ENCODE measurements at places on chromosomes 13 and 19. TPM values are rescaled to one million over a fixed set of nuclear protein-coding genes. Genes with fewer than 3 reads are reported as not detected.

OR4F17 gene
- total RNA-seq = not detected

SWSAP1 gene
- total RNA-seq = 2.0 TPM

DNA sequence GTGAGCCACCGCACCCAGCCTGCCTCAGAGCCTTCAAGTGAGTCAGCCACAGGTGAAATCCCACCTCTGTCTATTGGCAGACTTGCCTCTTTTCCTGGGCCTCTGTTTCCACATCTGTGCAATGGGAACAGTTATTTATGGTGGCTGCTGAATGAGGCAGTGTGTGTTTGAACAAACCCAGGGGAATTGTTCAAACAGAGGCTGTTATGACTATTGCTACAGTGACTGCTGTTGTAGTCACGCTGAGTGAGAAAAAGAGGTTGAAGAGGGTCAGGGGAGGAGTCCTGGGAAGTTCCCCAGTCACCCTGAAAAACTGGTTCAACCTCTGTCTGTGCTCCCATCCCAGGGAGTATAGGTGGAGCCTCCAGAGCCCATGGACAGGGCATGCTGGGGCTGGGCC is at the start of gene CEACAM19:
CEACAM19 (plus strand) TSS at position 83 of the 400 bp plus-strand sequence. CDS start 450 bp downstream, outside the sequence.
- DNase-seq = no peak

DNA sequence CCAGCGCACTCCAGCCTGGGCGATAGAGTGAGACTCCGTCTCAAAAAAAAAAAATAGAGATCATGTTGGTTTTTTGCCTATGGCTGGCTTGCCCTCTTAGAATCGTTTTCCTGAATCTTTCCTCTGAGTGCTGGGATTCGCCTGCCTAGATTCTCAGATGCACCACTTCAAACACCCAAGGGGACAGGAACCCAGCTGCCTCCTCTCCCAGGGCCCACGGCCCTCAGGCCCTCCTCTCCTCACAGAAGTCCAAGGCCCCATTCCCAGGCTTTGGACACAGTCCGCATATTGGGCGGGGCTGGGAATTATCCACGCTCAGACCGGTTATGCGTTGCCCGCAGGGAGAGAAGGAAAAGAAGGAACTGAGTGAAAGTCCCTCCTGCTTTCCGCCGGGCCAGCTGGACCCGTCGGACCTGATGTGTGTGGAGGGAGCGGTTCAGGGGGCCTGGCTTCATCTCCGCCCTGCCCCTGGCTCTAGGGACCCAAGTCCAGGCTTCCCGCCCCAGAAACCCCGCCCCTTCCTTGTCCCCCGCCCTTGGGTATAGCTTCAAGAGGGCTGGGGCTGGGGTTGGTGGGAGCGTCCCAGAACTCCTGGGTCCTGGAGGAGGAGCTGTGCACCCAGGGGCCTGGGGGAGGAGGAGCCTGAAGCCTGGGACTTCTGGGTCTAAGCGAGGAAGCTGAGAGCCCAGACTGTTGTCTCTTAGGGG is 5.8 kb downstream of the PPFIA3 start:
- no peak for DNase-seq

GRCh38 chr13:70087247-70087646 is 20.4 kb upstream of the ATXN8OS start:
- DNase-seq = no peak

DNA sequence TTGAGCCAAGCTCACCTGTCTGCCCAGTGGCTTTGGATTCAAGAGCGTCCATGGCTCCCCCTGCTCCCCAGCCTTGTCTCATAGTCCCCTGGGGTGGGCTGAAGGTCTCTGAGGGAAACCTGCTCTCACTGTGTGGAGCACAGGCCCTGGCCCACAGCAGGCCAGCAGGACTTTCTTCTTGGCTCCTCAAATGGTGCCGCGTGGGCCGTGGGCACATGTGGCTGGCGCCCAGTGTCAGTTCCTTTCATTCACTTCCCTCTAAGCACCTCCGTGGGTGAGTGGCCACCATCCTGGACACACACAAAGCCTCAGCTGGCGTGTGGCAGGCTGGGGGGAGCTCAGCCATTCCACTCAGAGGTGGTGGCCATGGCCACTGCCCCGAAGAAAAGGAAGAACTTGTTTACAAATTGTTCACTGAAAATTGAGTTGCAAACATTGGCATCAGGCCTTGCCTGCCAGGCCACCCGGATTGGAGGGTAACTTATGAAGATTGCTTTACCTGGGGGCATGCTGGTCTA is 53.1 kb downstream of the C1QTNF9 start:
- DNase-seq = no peak

DNA sequence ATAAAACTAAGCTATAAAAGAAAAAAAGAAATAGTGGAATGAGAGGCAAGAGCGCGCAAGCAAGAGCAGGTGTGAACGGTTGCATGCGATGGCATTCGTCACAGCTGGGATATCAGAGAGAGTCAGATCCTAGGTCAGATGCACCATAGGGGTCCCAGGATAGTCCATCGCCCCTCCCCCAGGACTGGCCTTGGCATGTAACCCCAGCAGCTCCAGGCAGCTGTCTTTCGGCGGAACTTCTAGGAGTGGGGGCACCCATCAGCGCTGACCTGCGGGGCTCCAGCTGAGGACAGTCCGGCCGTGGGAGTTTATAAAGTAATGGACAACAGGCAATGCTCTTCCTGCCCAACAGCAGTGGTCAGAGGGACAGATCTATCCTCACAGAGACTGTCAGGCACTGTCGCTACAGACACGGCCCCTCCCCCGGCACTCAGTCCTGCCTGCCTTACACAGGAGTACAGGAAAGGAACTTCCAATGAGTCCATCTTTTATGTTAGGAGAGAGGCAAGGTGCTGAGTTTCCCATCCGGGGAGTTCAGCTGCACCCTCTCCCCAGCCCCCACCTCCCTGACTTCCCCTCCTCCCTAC is 1.4 kb downstream of the SIAH3 start:
- no peak for DNase-seq

DNA sequence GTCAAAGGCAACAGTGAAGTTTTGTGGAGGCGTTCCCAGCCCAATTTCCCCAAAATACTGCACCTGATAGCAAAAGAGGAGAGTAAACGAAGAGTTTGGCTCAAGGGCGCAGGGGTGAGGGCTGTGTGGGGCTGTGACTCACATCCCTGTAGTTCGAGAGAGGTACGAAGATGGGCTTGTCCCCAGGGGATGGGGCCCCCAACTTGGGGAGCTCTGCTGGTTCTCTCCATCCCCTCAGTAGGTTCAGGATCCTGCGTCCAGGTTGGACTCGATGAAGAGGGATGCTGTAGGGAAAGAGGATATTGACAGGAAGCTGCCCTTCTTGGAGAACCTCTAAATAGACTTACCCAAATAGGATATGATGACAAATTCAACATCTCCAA is 3.4 kb downstream of the NAPSA start:
- DNase-seq = no peak

DNA sequence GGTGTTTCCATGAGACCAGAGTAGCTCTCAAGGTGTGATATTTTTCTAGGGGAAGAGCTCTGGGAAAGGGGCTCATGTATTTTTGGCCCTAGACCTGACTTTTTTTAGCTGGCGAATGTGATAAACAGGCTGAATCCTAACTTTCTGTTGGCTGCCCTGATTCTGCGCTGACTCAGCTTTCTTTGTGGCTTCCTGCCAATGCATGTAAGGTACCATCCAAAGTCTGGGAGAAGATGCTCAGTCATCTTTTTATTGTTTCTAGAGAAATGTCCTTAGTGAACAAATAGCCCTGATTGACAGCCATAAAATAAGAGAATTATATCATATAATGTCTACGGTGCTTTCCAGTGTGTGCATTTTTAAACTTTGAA is 113.6 kb upstream of the MBNL2 start:
- DNase-seq = peak; percentile 52

GRCh38 chr13:107803822-107804495 is 411.4 kb downstream of the LIG4 start:
- DNase-seq = no peak

- no peak for DNase-seq
Measured at GRCh38 chr13:39322836-39323585, 280.0 kb downstream of the LHFPL6 start.

Data from ovary (tissue), 10 donors.